ENCODE measurements at places on chromosomes 13 and 19.

GRCh38 chr19:30420881-30421280 lies 48.7 kb downstream of the ZNF536 start:
- DNase-seq: no peak

- no peak for DNase-seq
These were observed 11.2 kb upstream of the LYPD3 start for GRCh38 chr19:43476606-43477005.

DNA sequence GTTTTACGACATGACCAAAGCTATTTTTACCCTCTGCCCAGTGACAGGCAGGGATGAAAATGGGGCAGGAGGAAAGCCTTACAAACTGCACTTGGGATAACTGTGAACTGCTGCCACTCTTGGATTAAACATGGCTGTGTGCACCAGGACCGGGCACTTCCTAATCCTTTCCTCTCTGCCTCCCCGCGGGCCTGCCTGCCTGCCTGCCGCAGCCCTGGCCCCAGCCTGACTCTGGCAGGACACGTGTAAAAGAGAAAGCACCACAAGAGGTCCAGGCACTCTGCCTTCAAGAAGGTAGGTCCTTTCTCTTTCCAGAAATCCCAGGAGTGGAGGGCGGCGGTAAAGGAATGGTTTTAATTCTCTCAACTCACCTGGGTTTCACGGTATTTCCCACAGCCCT lies 4.8 kb downstream of the TSHZ3 start:
- DNase-seq: no peak

DNA sequence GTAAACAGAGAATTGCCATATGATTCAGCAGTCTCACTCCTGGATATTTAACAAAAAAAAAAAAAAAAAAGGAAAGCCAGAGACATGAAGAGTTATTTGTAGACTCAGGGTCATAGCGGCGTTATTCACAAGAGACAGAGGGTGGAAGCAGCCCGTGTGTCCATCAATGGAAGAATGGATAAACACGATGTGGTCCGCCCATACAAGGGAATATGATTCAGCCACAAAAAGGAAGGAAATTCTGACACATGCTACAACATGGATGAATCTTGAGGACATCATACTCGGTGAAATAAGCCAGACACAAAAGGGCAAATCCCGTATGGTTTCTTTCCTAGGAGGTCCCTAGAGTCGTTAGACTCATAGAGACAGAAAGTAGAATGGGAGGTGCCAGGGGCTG lies 14.8 kb downstream of the ACSBG2 start:
- no peak for DNase-seq

- no peak for DNase-seq
These were observed 18.4 kb downstream of the TEX29 start for GRCh38 chr13:111338841-111339240.

GRCh38 chr19:47660435-47660832 lies 51.5 kb downstream of the BICRA start:
- no peak for DNase-seq

DNA sequence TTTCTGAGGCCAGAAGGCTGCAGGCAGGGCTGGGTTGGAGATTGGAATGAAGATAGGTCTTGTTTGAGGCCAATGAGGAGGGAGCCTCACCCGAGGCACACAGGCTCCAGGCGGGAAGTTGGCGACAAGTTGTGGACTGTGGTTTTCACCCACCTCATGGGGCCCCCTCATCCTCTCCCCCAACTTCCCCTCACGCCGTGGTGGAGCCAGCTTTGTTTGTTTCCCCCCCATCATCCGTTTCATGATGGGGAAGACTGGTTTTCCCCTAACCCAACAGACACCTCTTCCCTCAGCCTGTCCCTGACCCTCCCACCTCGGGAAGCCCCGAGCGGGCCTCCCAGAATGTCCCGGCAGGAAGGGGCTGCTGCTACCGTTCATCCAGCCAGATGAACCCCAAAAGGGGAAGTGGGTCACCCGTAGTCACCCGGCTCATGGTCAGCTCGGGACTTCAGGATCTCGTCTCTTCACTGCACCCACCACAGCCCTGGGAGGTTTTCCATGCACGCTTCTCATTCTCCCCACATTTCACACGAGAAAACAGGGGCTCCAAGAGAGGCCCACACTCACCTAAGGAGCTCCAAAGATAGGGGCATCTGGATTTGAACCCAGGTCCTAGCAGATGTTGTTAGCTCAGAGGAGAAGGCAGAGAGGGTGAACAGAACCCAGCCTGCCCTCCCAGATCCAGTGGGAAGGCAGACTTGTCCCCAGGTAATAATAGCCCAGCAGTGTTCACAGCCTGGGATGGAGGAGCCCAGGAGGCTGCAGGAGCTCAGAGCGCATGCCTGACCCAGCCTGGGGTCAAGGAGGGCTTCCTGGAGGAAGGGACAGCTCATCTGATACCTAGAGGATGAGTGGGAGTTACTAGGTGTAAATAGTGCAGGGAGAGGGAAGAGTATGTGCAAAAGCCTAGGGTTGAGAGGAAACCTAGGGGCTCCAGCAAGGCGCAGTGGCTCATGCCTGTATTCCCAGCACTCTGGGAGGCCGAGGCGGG lies 23.5 kb downstream of the CEACAM16 start:
- peak; percentile 78 for DNase-seq

- DNase-seq: peak; percentile 22
These were observed 1.8 kb upstream of the CEACAM8 start for GRCh38 chr19:42596391-42597072.

GRCh38 chr19:41595890-41596280 lies 19.9 kb downstream of the CEACAM21 start:
- DNase-seq: no peak

DNA sequence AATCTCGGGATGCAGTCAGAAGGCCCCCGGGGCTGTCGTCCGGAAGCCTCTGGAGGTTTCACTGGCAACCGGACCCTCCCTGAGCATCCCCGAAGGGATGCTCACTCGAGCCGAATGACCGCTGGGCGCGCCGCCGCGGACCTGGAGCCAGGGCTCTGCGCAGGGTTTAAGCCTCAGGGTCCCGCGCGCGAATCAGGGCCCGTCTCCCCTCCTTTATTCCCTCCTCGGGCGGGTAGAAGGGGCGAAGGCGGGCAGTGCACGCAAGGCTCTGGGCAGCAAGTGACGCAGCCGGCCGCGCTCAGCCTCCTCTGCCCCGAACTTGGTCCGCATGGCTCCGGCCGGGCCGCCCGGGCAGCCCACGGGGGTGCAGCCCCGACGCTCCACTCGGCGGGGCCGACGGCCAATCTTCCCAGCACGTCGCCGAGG lies 572 bp downstream of the SHISA2 start:
- DNase-seq: no peak

DNA sequence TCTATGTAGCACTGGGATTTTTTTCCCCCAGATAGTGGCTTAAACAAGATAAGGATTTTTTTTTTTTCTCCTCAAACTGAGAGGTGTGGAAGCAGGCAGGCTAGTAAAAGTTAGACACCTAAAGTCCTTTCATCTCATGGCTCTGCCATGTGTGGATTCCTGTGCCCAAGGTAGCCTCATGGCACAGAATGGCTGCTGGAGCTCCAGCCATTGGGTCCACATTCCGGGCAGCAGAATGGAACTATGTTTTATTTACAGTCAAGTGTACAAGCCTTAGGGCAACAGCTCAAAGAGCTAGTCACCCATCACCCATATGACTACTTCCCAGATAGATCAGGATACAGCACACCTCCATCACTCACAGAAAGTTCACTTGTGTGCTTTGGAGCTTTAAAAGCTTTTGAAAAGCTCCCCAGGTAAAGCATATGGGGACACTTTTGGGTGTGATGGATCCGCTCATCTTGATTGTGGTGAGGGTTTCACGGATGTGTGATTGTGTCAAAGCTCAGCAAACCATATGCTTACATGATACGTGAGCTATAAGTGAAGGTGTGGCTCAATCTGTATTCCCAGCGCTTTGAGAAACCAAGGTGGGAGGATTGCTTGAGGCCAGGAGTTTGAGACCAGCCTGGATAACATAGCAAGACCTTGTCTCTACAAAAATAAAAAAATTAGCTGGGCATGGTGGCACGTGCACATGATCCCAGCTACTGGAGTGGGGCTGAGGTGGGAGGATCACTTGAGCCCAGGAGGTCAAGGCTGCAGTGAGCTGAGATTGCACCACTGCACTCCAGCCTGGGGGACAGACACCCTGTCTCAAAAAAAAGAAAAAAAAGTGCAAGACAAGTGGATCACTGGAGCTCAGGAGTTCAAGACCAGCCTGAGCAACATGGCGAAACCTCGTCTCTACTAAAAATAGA lies 18.1 kb downstream of the PGLS start:
- DNase-seq: no peak

DNA sequence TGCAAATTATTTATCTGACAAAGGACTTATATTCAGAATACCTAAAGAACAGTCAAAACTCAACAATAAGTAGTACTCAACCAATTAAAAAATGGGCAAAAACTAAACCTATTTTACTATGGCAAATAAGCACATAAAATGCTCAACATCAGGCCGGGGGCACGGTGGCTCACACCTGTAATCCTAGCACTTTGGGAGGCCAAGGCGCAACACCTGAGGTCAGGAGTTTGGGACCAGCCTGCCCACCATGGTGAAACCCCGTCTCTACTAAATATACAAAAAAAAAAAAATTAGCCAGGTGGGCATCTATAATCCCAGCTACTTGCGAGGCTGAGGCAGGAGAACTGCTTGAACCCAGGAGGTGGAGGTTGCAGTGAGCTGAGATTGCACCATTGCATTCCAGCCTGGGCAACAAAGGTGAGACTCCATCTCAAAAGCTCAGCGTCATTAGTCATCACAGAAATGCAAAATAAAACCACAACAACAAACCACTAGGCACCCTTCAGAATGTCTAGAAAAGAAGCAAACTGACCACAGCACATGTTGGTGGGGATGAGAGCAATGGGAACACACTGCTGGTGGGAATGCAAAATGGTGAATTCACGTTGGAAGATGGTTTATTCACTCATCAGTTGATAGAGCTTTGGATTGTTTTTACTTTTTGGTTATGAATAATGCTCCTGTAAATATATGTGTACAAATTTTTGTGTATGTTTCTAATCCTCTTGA lies 180.6 kb upstream of the SOX1 start:
- DNase-seq: no peak

DNA sequence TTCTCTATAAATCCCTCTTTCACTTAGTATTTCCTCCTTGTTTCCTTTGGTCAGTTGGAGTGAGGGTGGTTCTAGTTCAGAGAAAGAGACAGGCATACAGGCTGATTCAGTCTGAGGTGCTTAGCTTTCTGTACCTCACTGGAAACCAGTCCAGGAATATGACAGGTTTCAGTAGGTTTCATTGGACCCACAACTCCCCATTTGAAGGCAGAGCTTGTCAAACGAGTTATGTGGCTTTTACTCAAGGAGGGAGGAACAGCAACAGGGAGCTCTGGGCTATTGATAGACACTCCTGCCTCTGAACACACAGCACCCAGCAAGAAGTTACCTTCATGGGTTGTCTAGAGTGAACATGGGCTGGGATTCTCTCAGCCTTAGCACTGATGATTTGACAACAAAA lies 14.5 kb downstream of the ACTN4 start:
- DNase-seq: no peak

GRCh38 chr19:8397271-8397670 lies 7.1 kb downstream of the RAB11B start:
- no peak for DNase-seq

- no peak for DNase-seq
These were observed 403 bp upstream of the SIAH3 start for GRCh38 chr13:45851956-45852355.

- no peak for DNase-seq
These were observed 4.7 kb upstream of the MVB12A start for GRCh38 chr19:17415121-17415520.

DNA sequence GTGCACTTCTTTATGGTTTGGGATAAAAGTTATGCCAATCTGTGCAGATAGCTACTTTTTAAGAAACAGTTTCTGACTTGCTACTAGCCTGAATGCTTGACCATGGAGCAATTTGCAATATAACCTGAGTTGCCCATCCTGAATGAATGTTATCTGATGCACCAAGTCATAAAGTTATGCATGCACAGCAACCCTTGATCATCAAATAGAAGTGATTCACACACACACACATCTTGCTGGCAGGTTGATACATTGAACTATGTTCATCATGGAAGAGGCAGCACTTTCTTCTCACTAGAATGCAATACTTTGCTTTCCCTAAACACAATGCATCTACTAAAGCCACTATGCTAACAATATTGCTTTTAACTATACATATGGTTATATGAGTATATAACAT lies 311.5 kb downstream of the RFC3 start:
- DNase-seq: no peak

GRCh38 chr19:35118268-35119020 lies 2.8 kb downstream of the FXYD3 start:
- DNase-seq: no peak

DNA sequence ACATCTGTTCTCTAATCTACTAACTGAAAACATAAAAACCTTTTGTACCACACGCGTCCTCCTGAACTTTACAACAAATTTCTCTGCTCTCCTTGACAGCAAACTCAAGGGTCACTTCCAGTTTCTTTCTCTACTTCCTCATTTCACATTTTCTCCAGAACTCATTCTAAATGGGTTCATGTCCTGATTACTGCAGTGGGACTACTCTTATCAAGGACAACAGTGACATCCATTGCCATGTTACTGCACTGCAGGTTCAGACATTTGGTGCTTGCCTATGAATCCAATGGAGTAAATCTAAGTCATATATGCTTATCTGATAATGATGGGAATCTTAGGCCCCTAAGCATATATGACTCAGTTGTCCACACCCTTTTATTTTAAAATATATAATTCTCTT lies 35.3 kb downstream of the FPR3 start:
- no peak for DNase-seq

- DNase-seq: no peak
These were observed 69.3 kb downstream of the SLC6A16 start for GRCh38 chr19:49255674-49256073.

- DNase-seq: no peak
These were observed 29.2 kb upstream of the FGF9 start for GRCh38 chr13:21641629-21642028.

- peak; percentile 52 for DNase-seq
These were observed 24.1 kb downstream of the NKPD1 start for GRCh38 chr19:45136507-45137178.

- no peak for DNase-seq
These were observed at the start of gene KLHL1 for GRCh38 chr13:70108356-70109105. Gene KLHL1, minus strand, starts transcription at chr13:70108452. Its CDS starts 753 bp downstream, at chr13:70107699.

- no peak for DNase-seq
These were observed 1317.6 kb downstream of the PCDH9 start for GRCh38 chr13:65912516-65912915.

GRCh38 chr13:51034906-51035305 lies 76.2 kb downstream of the C13orf42 start:
- no peak for DNase-seq

- no peak for DNase-seq
These were observed 22.5 kb downstream of the PABPC3 start for GRCh38 chr13:25118378-25118905.

DNA sequence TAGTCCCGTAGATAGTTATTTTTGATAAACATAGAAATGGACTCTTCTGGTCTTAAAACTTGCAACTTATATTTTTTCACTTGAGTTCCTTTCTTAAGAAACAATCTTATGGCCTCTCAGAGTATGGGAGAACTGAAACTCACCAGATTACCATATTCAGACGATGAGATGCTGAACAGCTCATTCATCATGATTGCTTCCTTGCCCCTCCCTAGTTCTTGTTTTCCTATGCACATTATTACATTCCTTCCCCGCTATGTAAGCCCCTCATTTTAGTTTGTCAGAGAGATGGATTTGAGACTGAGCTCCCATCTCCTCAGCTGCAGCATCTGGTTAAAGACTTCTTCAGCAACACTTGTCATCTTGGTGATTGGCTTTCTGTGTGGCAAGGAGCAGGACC lies 158.5 kb downstream of the SLITRK6 start:
- no peak for DNase-seq

- peak; percentile 60 for DNase-seq
These were observed 337 bp upstream of the FXYD7 start for GRCh38 chr19:35142606-35143230.

Data from GM06990 (cell line).